ENCODE measurements at places on chromosomes 4 and X. TPM values are rescaled to one million over a fixed set of nuclear protein-coding genes. Genes with fewer than 3 reads are reported as not detected.
A peak's percentile ranks its signal among the peaks of the same experiment; 100 is the strongest.

DNA sequence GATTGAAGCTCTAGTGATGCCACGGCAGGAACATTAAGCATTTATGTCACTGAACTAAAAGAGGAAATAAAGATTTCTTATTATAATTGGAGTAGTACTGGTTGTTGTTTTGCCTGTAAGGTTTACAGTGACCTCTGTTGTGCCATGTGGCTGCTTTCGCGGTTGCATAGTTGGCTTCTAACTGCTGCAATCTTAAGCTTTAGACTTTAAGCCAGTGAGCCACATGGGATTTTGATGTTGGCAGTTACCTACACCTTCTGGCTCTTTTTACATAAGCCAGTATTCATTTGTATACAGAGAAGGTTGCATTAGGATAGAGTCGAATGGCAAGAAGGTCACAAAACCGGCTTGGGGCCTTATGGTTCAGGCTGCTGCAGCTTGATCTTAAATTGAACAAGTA is 1311.6 kb downstream of the RAPGEF2 start:
- no peak for DNase-seq

DNA sequence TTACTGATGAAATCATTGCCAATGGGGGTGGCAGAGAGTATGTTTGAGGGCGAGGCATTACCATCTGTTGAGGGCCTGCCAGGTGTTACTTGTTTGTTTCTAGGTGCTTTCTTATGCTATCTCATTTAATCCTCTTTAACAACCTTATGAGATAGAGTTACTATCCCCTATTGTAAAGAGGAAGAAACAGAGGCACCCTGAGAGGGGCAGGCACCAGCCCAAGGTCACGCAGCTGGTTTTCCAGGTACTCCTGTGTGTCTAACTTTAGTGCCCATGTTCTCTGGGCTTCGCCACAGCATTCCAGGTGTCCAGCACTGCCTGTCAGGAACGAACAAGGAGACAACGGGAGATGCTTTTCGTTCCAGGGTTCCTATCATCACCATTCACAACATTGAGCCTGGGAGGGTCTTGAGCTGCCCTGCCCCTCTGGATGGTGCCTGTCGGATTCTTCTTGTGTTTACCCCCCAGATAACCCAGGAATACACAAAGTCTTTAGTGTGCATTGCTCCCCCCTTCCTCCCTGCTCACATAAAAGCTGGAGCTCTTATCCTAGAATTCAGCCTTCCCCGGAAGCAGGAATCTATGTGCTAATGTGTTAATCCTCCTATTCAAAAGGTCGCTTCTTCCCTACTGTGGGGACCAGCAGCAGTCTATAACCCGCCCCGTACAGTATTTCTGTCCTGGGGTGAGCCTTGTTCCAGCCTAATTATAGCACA is 24.9 kb upstream of the GPC4 start:
- no peak for DNase-seq

GRCh38 chr4:77022560-77023179 is 53.1 kb downstream of the CCNI start:
- DNase-seq: no peak

DNA sequence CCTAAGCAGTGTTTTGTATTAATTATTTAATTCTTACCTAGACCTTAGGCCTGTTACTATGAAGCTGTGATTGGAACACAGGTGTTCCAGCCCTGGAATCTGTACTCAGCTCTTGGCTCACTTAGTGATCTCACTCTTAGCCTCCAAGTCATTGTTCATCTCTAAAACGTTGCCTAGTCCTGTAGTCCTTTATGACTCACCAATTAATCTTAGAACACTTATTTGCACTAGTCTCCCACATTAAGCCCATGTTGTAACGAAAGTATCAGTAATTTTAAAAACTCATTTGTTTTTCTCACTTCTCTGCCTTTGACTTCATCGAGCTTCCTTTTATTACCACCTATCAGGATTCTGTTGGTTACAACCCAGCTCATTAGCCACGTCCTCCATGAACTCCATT is 1224.7 kb upstream of the TENM3 start:
- no peak for DNase-seq

DNA sequence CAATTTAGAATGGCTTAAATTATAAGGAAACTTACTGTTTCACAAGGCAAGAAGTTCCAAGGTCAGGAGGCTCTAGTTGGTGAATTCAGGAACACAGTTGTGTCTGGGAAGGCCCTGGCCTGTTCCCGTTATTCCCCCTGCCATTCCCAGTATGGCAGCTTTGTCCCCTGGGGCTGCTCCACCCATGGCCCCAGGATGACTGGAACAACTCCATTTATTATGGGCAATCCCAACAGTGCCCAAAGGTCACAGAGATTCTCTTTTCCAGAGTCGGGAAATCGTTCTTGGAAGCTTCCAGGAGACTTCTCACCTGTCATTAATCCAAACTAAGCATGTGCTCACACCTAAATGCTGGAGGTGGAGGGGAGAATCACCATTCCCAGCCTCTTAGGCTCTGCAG is 2.8 kb upstream of the PRKG2 start:
- no peak for DNase-seq

- no peak for DNase-seq
Measured at GRCh38 chrX:21756785-21757529, 959 bp downstream of the SMPX start.

GRCh38 chrX:102606115-102606514 is 6.8 kb downstream of the ARMCX5 start:
- DNase-seq: no peak

DNA sequence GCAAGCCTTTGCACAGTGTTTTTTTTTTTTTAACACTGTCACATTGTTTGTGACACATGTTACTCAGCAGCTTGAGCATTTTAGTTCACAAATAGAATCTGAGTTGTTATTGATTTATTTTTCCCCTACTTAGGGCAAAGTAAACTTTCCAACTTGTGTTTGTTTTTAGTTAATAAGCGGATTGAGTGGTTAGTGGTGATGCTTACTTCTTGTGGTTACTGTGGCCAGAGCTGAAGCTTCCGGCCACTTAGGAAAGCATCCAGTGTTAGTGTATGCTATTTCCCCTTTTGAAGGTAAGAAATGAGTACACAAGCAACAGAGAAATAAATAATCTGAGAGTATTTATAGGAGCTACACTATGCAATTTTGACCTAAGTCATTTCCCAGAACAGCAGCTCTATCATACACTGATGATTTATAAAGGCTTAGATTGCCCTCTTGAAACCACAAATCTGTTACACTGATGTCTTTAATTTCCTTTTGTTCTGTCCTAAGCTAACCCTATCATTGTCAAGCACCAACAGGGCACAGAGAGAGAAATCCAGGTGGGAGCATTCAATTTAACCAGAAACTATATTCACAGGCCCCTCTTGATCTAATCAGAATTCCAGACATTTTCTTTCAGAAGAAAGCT is 2464.6 kb downstream of the PCDH7 start:
- no peak for DNase-seq

- DNase-seq: no peak
Measured at GRCh38 chr4:122635205-122635604, 14.3 kb upstream of the IL21 start.

DNA sequence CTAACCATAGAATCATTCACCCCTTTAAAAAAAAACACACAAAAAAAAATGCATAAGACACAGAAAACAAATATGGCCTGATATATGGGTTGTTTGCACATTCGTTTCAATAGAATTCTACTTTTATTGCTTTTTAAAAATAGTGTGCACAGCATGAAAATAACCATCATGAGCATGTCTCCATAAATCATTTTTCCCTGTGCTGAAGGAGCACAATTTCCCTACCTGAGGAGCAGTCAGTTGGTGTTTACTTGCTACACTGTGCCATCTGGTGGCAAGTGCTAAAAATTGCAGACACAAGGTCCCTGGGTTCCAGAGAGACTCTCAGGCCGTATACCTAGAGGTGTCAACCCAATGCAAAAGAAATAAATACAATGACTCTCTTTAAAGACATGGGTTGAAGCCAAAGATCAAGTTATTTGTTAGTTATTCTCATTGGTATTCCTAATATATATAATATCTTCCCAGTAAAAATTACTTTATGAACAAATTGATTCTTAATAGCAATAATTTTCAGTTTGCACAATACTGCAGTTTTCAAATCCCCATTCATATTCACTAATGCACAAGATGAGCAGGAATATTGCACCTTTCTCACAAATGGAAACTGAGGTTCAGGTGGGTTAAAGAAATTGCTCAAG is 551.4 kb downstream of the IQCM start:
- DNase-seq: peak; percentile 70

GRCh38 chr4:182288534-182288933 is 45.3 kb downstream of the TENM3 start:
- DNase-seq: no peak

- DNase-seq: no peak
Measured at GRCh38 chr4:130814896-130815295, 1718.9 kb downstream of the C4orf33 start.

Gene CXorf65
- total RNA-seq: not detected

Gene EBP
- total RNA-seq: 53.6 TPM

Gene PIM2
- 9.8 TPM for total RNA-seq

Gene MAGEC2
- total RNA-seq: 133 TPM

Gene DCAF12L1
- total RNA-seq: not detected

Gene PABPC1L2B
- total RNA-seq: not detected

Gene GPR119
- total RNA-seq: not detected

Gene PCYT1B
- 1.6 TPM for total RNA-seq
